Aorta (tissue), 5 donors: ENCODE measurements at places on chromosomes 1 and 21. TPM values are rescaled to one million over a fixed set of nuclear protein-coding genes. Genes with fewer than 3 reads are reported as not detected.
A peak's percentile ranks its signal among the peaks of the same experiment; 100 is the strongest.

The GBP6 gene
- not detected for total RNA-seq

The INPP5B gene
- 38.4 TPM for total RNA-seq

The SDF4 gene
- 140 TPM for total RNA-seq

The SPRR1B gene
- total RNA-seq, result not detected

The CFHR4 gene
- not detected for total RNA-seq

The MROH9 gene
- total RNA-seq, result 0.10 TPM

The VWA5B1 gene
- not detected for total RNA-seq

The RGL1 gene
- total RNA-seq, result 24.0 TPM

The GATAD2B gene
- 67.8 TPM for total RNA-seq

The C1orf87 gene
- total RNA-seq, result 0.23 TPM

The TMEM51 gene
- 8.8 TPM for total RNA-seq

The COL11A1 gene
- 0.29 TPM for total RNA-seq

The SPRR4 gene
- total RNA-seq, result not detected

The OVAAL gene
- total RNA-seq, result not detected

The TESK2 gene
- 8.1 TPM for total RNA-seq

GRCh38 chr1:180421614-180422013 lies 80.8 kb downstream of the ACBD6 start:
- no peak for DNase-seq

- DNase-seq, result no peak
These were observed 103.3 kb upstream of the DEPDC1 start for GRCh38 chr1:68600049-68600661.

GRCh38 chr1:50620680-50621329 lies 197.6 kb upstream of the DMRTA2 start:
- no peak for DNase-seq

GRCh38 chr1:91798740-91799139 lies 87.2 kb downstream of the TGFBR3 start:
- no peak for DNase-seq

- peak; percentile 80 for DNase-seq
These were observed 1.2 kb downstream of the ATP2B4 start for GRCh38 chr1:203627851-203628200.

DNA sequence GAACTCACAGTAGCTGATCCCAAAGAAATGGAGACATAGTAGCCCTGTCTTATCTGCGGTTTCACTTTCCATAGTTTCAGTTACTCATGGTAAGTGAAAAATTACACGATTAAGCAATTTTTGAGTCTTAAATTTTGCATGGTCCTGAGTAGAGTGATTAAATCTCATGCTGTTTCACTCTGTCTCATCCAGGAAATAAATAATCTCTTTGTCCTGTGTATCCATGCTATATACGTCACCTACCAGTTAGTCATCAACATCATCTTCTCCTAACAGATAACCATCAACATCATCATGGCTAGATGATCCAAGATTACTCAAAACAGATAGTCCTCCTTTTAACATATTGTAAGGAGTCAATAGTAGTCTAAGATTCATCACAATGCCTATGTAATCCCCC lies 1589.3 kb downstream of the BRINP3 start:
- DNase-seq, result no peak

GRCh38 chr1:99465176-99465900 lies 180.6 kb upstream of the PALMD start:
- DNase-seq, result no peak

GRCh38 chr1:245054507-245055270 lies 100.1 kb upstream of the KIF26B start:
- no peak for DNase-seq

DNA sequence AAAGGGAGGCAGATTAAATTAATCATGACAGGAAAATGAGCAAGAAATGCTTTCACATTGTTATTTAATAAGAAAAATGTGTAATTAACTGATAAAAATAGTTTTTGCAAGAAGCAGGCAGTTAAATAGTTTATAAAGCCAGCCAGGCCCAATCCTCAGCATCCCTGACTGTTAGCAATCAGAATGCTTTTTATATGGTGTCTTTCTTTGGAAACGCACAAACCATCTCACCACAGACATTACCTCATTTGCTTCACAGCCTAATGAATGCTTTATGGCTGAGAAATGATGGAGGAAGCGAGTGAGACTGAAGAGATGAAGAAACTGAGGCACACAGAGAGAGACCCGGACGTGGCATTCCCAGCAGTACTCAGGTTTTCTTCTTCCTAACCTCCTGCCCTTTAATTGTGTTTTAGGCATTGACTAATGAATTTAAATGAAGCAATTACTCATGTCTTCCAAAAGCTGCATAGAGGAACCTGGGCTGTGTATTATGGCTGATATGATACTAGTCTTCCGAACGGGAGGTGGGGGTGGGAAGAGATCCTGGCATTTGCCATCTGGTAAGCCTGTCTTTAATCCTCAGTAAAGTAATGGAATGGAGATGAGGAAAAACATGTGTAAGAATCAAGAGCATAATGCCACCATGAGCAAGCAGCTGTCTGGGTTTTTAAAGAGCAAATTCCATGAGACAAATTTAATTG lies 116.1 kb upstream of the LMO4 start:
- DNase-seq, result no peak

DNA sequence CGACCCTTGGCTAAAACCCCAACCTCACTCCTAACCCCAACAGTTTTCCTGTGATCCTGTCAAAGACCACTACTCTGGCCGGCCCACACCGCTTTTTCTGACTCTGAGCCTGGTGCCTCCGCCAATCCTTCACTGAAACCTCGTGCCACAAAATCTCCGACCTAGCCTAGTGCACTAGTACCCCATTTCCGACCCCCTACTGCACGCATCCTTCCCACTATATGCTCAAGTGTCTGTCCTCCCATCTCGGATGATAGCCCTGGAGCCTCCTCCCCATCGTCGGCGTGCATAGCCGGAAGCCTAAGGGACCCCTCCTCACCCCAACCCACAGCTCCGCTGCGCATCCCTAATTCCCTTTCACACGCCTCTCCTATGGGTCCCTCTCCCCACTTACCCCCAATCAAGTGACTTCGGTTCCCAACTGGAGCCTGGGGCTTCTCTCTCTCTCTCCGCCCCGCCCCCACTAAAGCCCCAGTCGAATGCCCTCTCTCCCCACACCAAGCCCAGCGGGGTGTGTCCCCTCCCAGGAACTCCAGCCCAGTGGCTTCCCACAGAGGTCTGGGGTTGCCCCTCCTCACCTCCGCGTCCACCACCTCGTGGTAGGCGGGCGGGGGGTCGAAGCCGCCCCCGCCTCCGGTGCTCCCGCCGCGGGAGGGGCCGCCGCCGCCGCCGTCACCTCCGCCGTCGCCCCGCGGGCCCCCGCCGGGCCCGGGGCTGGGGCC lies 791 bp downstream of the USP24 start:
- DNase-seq, result peak; percentile 53

DNA sequence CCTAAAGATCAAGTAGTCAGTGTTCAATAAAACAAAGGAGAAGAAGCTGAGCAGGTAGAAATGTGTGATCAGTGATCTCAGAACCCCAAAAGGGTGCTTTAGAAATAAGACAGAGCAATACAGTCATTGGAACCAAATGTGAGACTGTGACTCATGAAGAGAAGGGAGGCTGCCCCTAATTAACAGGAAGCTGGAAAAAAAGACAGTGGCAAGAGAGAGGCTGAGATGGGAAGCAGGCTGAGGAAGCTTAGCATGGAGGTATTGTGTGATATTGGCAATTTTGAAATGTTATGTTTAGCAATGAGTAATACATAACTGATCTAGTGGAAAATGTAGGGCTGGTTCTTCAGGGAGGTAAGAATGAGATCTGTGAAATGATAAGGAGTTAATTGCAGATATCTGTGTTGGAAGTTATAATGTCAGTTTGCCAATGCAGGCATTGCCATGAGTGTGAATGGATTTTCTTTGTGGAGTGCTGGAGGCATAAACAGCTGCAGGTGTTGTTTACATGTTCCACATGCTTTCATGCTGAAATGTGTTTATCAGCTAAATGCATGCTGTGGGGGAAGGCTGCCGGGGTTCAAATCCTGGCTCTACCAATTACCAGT lies 90.6 kb upstream of the CACNA1E start:
- DNase-seq, result no peak

DNA sequence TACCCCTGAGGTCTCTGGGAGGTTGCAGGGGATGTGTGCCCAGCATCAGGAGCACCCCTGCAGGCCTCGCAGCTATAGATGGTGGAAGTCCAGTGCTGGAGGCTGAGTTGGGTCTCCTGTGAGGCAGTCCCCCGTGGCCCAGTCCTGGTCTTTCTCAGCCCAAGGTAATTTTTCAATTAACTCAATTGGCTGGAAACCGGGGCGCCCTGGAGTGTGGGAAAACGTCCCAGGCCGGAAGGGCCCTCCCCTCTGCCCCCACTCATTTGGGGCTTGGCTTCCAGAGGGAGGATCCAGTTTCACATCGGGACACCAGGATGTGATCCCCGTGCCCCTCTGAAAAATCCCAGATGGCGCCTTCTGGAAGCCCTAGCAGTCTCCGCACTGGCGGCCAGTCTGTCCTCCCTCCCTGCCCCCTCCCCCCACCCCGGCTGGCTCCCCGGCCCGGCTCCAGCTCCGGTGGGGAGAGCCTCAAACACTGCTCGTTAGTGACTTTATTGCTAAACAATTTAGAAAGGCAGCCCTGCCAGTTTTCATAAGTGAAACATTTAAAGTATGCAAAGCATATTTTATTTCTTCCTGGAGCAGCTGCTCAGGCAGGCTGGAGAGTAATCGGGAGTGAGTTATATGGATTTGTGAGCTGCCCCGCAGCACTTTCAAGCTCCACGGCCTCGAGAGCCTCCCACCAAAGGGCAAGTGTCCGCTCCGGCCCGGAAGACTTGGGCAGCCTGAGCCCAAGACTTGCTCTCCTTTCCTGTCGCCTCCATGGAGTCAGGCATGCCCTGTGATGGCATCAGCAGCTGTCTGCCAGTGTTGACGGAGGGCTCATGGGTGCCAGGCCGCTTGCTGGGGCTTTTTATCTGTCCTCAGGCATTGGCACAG lies 208.2 kb upstream of the TMEM51 start:
- DNase-seq, result peak; percentile 82

DNA sequence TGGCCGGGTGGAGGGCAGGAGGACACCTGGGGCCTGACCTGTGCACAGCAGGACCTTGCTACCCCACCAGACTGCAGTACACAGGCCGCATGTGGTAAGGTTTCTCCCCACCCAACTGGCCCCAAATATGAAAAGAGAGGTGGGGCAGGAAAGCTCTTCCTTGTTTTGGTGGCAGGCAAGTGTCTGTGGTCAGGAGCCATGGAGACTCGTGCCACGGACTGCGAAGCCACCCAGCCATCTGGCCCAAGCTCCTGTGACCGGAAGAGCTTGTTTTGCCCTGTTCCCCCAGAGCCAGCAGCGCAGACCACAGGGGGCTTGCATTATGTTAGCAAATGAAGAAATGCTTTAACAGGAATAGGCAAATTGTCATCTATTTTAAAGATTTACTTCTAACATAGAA lies 54.9 kb downstream of the OLIG1 start:
- DNase-seq, result peak; percentile 60

DNA sequence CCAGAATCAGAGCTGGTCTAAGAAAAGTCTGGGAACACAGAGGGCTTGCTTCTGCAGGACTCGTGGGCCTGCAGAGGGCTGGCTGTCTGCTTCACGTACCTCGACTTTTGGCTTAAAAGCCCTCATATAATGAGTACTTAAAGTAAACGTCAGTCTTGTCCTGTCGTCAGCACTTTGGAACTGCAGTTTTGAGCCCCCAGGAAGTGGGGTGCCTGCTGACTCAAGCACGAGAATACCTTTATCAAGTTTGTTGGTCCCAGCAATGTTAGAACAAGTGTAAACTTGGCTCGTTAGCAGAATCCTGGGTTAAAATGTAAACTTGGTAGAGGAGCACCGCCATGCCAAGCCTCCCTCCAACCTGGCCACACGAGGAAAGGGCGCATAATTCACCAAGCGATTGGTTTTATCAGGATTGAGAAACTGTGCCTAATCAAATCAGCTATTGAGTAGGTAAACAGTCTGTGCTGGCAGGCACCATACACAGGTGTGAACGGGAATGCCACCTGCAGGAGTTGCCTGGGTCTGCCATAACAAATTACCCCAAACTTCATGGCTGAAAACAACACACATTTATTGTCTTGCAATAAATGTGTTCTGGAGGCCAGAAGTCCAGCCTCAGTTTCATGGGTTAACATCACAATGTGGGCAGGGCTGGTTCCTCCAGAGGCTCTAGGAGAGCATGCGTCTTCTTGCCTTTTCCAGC lies 45.0 kb upstream of the FHAD1 start:
- DNase-seq, result no peak

GRCh38 chr1:32020339-32020738 lies 6.7 kb downstream of the KHDRBS1 start:
- DNase-seq, result no peak

- peak; percentile 93 for DNase-seq
These were observed 71.0 kb downstream of the CD46 start for GRCh38 chr1:207822602-207823451.

GRCh38 chr21:37868446-37869295 lies 47.6 kb downstream of the KCNJ6 start:
- DNase-seq, result no peak

GRCh38 chr1:53919675-53920066 lies 25.7 kb downstream of the DIO1 start:
- DNase-seq, result peak; percentile 58

- no peak for DNase-seq
These were observed 811 bp downstream of the EXO1 start for GRCh38 chr1:241848686-241849344.

DNA sequence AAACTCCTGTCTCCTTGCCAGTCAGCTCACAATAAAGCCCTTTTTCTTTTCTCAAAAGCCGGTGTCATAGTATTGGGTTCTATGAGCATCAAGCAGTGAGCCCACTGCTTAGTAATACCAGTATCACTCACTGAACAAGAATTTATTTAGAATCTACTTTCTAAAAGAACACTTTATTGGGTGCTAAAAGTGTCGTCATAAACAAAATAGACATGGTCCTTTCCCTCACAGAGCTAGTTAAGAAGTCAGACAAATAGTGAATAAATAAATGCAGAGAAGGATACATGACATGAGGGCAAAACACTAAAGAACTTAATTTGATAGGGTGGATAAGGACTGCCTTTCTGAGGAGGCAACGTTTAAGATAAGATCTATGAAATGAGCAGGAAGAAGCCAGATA lies 32.2 kb downstream of the EVI5 start:
- DNase-seq, result no peak

- DNase-seq, result no peak
These were observed 1.3 kb downstream of the TMEM269 start for GRCh38 chr1:42786097-42786496.

- DNase-seq, result no peak
These were observed 25.0 kb downstream of the MRPL39 start for GRCh38 chr21:25582164-25582790.

- no peak for DNase-seq
These were observed 42.8 kb downstream of the B3GALT5 start for GRCh38 chr21:39655589-39655988.

DNA sequence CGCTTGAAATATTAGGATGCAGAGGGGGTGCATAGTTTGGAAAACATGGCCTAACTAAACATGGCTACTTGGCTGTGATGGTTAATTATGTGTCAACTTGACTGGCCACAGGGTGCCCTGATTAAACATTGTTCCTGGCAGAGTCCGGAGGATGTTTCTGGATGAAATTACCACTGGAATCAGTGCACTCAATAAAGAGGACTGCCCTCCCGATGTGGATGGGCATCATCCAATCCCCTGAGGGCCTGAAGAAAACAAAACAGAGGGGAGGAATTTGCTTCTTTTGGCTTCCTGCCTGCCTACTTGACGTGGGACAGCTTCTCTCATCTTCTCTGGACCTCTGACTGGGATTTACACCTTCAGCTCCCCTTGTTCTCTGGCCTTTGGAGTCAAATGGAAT lies 79.1 kb upstream of the KCNE2 start:
- no peak for DNase-seq
